T-cell (primary cell): ENCODE measurements at places on chromosomes 2 and 18. TPM values are rescaled to one million over a fixed set of nuclear protein-coding genes. Genes with fewer than 3 reads are reported as not detected.

DNA sequence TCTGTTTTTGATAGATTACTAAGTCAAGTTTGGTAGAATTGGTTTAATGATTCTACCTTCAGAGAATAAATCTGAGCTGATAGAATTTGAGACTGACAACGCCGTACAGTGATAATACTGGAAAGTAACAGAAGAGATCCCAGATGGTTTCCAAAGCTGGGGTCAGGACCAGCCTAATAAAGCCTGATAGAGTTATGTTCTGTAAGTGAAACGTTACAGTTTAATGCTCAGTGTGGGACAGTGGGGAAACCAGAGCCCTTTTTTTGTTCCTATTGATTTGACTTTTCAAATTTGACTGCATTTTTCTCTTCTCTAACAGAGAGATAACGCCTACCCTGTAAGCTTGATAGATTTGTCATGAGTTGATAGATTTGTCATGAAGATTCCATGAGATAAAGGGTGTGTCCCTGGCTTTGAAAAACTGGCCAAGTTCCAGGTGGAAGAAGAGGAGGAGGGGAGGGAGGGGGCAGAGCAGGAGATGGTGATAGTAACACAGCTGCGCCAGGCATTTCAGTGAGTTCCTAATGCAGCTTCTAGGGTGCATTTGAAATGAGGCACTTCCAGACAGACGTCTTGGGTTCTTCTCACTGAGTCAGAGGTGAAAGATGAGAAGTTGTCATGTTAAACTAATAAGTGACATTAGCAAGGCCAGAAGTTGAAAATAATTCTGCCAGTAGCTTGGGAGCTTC is 65.1 kb downstream of the CERS6 start:
- no peak for DNase-seq

DNA sequence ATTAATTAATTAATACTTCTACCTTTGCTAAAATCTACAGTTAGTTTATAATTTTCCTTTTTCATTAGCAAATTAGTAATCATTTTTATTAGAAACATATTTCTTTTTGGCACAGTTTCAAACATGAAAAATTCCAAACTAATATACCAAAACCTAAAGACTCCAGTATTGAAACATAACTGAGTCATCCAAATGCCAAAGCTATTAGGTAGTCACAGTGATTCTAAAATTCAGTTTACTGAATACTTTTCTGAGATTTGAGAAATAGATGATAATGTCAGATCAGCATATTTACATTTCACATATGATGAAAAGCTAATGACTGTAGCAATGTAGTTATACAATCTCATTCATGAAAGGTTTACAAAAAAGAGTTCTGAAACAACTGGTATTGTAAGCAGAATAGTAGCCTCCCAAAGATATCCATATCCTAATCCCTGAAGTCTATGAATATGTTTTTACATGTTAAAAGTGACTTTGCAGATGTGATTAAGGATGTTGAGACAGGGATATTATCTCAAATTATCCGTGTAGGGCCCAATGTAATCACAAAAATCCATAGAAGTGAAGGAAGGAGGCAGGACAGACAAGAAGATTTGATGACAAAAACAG is 680.2 kb upstream of the CHAC2 start:
- DNase-seq, result no peak

GRCh38 chr2:22729466-22729865 is 655.5 kb upstream of the KLHL29 start:
- no peak for DNase-seq

GRCh38 chr2:149329068-149329467 is 1.3 kb upstream of the LYPD6 start:
- no peak for DNase-seq

GRCh38 chr2:198098918-198099317 is 294.5 kb downstream of the PLCL1 start:
- DNase-seq, result no peak

- no peak for DNase-seq
Observed at GRCh38 chr18:51028201-51028805, 1.7 kb upstream of the SMAD4 start.

- DNase-seq, result no peak
Observed at GRCh38 chr2:172894689-172895387, 159.2 kb downstream of the RAPGEF4 start.

DNA sequence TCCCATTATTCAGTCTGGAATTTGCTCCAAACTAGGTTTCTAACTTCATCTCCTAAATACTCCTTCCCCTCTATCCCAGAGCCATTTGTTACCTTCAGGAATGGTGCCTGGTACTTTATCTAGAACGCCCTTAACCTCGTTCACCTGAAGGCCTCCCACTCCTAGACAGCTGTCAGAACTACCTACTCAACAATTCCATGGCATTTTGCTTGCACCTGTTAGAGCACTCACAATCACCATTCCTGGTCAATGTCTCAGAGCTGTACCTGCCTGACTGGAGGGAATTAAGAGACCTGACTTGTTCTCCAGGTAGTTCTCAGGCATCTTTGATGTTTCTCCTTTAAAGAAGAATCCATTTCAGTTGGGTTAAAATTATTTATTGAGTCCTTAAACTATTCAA is 88.9 kb downstream of the GAREM1 start:
- no peak for DNase-seq

DNA sequence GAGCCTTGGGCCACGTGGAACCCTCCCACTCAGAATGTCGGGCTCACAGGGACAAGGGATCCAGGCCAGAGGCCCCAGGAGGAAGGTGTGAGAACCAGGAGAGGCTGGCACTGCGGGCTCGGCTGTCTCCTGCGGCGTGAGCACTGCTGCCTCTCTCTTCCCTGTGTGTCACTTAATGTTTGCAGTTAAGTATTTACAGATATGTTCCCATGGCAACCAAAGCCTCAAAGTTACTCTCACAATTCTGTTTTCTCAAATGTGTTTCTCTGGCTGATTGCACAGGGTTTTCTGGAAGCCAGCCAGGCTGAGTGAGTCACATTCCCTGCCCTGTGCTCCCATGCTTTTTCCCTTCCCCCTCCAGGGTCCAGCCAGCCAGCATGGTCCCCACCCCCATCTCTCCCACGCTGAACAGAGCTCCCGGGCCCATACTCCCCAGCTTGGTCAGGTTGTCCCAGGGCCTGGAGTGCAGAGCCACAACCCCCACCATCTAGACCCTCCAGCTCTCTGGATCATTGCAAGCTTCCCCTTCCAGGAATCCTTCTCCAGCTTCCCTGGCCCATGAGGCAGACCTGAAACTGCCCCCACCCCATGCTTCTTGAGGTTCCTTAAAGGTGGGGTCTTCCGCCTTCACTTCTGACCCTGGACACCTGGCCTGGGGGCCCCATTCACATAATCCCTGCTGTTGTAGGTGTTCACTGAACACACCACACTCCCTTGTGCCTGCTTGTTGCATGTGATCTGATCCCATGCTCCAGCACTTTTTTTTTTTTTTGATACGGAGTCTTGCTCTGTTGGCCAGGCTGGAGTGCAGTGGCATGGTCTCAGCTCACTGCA is 265.9 kb downstream of the CELF4 start:
- no peak for DNase-seq

DNA sequence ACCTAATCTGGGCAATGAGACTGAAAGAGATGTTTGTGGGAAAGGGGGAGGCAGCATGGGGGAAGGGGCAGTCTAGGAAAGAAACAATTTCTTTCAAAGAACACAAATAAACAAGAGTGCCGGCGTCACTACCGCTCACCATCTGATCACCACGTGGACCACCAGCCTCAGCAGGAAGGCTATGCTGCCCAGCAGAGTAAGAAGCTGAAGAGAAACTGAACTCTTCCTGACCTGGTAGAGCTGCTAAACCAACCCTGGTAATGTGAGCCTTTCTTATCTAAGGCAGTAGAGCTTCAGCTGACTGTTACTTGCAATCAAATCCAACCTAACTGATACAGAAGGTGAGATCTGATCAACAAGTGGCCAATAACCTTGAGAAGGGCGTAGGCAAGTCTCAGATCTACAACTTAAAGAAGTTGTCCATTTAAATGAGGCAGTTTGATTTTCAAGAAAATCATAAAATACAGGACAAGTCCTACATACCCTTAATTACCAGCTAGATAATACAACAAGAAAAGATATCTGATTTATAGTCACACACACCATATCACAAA is 44.2 kb upstream of the SPTBN1 start:
- no peak for DNase-seq

GRCh38 chr2:105881286-105882136 is 136.8 kb downstream of the NCK2 start:
- DNase-seq, result no peak

- DNase-seq, result no peak
Observed at GRCh38 chr2:53210538-53210937, 557.1 kb upstream of the CHAC2 start.

DNA sequence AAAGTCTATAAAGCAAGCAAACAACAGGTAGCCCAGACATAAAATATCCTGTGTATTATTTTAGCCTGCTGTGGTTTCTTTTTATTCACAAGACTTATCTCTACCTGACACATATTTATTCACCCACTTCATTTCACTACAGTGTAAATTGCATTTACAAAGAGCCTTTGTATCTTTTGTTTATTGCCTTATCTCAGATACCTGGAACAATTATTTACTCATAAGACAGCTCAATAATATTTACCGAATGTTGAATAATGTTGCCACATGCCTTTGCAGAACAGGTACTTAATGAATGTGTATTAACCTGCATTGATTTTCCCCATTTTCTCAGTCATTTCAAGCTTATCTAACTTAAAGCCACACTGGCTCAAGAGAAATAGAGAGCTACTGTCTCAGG is 603.6 kb downstream of the FBXO15 start:
- DNase-seq, result no peak

DNA sequence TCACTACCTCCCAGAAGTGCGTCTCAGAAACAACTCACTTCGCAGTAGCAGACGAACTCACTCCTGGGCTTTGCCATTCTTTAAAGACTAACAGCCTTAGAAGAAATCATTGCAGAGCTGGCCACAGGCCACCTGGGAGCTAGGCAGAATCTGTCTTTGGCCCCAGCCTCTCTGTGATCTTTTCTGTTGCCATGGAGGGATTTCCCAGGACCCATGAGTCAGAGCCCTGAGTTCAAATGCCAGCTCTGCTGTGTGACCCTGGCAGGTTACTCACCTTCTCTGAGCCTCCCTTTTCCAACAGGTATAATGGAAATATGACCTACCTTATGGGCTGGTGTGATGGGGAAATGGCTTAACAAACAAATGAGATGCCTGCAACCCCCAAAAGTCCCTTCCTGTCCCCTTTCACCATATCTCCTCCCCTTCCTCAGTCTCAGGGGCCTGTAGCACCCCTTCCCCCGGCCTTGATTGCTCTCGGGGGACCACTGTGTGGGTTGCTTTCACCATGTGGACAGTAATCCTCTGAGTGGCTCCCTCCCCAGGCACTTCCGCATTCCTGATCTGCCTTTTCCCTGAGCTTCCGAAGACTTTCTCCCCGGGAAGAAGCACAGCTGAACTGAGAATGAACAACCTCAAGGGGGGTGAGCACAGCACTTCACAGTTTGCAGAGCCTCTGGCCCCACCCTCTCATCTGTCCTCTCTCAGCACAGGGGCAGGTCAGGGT is 34.0 kb upstream of the SLC66A3 start:
- DNase-seq, result no peak

- no peak for DNase-seq
Observed at GRCh38 chr18:37320317-37320716, 245.3 kb downstream of the CELF4 start.

- DNase-seq, result no peak
Observed at GRCh38 chr2:6793913-6794312, 71.8 kb downstream of the CMPK2 start.

Gene TUBA3D
- total RNA-seq, result not detected

Gene SMYD1
- total RNA-seq, result not detected

Gene GALNT14
- total RNA-seq, result not detected

Gene CRYBA2
- not detected for total RNA-seq

Gene CHAC2
- total RNA-seq, result 2.8 TPM

Gene SERPINB5
- not detected for total RNA-seq

Gene EVX2
- total RNA-seq, result not detected

Gene RALB
- 11.1 TPM for total RNA-seq

Gene CPO
- not detected for total RNA-seq
